ENCODE measurements at places on chromosomes 7 and 10.

DNA sequence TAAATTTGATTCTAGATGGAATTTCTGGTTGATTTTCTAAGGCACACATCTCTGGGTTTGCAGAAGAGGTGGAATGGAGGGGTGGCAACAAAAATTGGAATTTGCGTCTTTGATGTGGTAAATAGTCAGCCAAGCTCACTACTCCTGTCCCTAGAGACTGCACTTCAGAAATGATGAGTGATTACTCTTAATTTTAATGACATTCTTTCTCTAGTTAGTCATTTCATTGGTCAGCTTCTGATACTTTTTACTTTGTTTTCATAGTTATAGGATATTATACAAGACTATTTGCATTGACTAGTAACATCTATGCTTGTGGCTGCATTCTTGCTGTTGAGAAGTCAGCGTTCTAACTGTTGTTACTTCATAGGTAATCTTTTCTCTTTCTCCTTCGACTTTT is 658.3 kb downstream of the SUGCT start:
- DNase-seq: no peak

DNA sequence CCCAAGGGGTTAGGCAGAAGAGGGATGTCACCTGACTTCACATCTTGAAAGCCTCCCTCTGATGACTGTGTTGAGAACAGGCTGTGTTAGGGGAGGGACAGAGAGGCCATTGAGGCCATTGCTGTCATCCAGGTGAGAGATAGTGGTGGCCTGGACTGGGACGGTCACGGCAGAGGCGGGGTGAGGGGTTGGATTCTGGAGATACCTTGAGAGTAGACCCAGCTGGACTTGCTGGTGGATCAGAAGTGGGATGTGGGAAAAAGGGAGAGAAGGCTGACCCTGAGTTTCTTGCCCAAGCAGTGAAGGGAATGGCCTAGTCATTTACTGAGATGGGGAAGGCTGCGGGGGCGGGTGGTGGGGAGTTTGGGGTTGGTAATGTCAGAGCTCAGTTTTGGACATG is 13.6 kb downstream of the MTURN start:
- no peak for DNase-seq

DNA sequence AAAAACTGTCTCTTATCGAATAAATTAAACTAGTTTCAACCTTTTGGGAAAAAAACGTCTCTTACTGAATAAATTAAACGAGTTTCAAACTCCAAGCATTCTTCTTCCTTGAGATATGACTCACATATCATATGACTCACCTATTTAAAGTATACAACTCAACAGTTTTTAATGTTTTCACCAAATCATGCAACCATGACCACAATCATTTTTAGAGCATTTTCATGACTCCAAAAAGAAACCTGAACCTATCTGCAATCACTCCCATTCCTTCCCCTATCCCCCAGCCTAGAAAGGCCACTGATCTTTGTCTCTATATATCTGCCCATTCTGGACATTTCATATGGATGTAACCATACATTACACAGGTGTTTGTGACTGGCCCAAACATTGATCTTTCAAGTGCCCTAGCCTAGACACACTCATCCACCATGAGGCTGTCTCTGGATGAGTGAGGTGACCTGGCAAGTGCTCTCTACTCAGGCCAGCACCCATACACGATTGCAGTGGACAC is 115.3 kb downstream of the PIP4K2A start:
- DNase-seq: no peak

DNA sequence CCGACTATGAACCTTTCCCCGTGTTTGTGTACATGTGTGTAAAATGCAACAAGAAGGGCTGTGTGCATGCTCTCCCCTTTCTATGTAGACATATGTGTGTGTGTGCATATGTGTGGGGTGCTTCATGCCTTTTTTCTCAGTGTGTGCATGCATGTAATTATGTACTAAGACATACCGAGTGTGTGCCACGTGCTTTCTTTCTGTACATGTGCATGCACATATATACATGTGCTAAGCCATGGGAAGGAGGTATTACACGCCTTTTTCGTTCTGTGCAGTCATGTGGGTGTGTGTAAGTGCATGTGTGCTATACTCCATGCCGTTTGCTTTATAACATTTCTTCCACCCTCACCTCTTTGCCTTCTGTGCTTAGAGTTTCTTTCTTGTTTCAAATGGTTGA is 544.3 kb downstream of the TNS3 start:
- no peak for DNase-seq

- no peak for DNase-seq
Measured at GRCh38 chr7:145293228-145293701, 457.4 kb upstream of the TPK1 start.

- DNase-seq: no peak
Measured at GRCh38 chr10:133292919-133293809, 15.5 kb downstream of the TUBGCP2 start.

DNA sequence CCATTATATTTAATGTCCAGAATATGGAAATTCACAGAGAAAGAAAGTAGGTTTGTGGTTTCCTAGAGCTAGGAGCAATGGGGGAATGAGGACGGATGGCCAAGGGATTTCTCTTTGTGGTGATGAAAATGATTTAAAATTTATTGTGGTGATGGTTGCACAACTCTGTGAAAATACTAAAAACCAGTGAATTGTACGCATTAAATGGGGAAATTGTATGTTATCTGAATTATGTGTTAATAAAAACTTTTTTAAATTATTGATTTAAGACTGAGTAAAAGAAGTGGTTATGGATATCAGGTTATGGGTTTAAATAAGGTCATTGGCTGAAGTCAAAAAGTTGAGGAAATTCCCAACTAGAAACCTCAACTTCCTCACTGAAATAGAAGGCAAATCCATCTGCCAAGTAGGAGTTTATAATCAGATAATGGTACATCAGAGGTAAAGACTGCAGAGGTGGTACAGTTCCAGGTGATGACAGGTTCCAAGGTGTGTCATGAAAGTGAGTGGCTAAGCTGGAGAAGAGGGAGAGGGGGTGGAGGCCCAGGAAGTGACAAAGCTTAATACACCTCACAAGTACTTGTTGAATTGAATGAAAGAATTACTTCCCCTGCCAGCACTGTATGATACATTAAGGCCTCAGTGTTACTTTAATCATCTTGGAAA is 68.9 kb upstream of the CCDC71L start:
- DNase-seq: no peak

DNA sequence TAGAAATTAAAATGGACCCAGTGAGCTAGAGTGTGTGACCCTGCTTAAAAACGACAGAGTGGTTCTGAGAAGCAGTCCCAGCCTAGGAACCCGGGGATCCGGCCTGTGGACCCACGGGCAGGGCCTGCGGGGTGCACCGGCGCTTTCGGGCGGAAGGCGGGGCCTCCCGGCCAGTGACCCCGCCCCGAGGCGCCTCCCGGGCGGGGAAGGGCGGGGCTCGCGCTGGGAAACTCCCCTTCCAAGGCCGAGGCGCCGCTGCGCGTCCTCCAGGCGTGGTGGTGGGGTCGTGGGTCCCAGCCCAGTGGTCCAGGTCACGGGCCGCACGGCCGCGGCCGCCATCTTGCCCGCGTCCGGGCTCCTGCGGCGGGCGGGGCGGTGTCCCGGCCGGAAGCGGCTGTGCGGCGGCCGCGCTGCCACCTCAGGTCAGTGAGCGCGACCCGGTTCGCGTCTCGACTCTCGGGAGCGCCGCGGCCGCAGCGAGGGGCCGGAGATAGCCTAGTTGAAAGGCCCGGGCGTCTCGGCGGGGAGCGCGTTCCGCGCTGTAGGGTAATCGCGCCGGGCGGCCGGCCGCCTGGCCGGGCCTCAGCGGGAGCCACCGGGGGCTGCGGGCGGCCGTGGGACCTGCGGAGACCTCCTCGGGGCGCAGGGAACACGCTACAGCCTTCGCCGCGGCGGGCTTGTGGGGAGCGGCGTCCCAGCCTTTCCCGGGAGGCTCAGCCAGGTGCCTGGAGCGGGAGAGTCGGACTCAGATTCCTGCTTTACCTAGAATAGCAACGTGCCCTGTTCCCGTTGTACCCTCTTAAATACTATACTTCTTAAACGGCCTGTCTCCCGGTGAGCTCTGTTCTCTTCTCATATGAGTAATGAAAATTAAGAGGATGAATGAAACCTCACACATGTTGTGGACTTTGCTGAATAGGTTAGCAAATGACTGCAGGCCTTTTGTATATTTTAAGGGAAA is at the start of gene MIOS:
Gene MIOS, plus strand, starts transcription at position 234 of the 961 bp plus-strand sequence. CDS start 5,592 bp downstream, outside the sequence.
- peak; percentile 75 for DNase-seq

- no peak for DNase-seq
Measured at GRCh38 chr7:111112439-111112838, 21.5 kb downstream of the LRRN3 start.

DNA sequence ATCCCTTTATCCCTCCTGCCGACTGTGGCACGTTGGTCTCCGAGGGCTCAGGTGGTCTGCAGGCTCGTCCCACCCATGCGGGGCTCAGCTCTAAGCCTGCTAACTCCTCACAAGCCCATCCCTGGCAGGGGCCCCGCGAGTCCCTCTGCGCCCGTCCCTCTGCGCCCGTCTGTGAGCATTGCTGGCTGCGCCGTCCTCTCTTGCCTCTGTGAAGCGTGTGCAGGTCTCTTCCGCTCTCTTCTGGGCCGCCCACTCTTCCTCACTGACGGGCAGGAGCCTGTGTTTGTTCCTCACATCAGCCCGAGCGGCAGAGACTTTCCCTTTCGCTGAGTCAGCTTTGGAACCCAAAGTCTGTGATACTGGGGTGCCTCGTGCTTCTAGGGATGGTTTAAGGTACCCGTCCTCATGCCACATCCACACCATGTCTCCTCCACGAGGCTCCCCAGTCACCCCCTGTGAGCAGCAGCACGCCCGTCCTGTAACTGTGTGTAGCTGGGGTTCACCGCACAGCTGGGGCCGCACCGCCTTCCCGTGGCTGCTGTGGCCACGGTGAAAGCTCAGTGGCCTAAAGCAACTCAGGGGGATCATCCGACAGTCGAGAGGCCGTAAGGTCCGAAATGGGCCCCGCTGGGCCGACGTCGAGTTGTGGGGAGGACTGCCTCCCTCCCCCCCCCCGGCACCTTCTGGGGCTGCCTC is 35.5 kb downstream of the ADGRA1 start:
- no peak for DNase-seq

GRCh38 chr7:129980667-129981066 is 27.9 kb upstream of the UBE2H start:
- DNase-seq: no peak

DNA sequence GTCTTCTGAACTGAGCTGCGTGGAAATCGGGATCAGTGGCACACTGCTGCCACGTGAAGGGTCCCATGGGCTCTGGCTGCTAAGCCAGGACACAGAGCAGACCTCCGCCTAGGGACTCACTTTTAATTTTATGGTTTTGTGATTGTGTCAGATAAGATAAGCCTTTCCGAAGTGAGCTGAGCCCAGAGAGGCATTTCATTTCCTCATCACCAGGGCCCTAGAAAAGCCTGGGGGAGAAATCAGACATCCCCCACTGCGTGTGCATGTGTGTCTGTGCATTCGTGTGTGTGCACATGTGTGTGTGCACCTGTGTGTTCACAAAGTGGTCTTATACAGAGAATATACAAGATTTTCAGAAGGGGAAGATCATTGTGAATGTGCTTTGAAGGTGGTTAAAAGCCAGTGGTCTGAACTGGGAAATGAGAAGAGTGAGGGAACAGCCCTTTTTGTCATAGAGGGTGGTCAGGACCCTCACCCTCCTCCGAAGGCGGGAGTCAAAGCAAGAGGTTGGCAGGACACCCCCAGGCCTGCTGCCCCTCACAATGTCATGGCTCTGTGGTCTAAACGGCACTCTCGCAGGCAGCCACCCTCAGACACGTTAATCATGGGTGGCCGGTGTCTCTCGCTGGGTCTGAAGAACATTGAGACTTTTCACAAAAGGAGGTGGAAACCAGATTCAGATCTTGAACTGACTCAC is 176.1 kb upstream of the PFKP start:
- DNase-seq: no peak

DNA sequence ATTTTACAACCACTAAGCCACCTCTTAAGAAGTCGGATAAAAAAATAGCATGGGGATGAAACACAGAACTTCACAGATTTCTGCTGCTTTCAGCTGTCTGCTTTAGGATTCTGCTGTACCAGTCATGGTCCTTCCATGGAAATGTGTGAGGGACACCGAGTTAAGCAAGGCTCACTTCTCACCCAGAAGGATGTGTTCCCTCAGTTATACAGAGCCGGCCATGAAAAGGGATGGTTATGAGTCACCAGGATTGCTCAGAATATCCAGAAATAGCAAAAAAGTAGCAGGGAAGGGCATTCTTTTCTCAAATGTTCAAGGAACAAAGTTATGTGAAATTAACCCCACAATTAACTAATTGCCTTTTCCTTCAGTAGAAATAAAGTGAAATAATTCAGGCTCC is 124.4 kb downstream of the AMPH start:
- no peak for DNase-seq

DNA sequence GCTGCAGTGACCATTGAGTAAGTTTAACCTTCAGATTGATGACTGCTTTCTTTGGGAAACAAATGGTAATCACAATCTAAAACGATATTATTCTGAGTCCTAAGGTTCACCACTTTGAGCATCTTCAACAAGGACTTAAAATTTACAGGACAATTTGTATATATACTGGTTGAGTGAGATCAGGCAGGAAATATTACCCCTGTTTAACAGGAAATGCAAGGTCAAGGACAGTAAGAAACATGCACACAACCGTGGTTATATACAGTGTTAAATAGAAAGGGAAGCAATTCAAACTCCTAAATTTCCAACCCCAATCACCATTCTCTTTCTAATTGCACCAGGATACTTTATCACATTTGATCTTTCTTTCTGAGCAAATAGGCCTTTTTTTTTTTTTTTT is 96.1 kb downstream of the ZNF277 start:
- DNase-seq: no peak

DNA sequence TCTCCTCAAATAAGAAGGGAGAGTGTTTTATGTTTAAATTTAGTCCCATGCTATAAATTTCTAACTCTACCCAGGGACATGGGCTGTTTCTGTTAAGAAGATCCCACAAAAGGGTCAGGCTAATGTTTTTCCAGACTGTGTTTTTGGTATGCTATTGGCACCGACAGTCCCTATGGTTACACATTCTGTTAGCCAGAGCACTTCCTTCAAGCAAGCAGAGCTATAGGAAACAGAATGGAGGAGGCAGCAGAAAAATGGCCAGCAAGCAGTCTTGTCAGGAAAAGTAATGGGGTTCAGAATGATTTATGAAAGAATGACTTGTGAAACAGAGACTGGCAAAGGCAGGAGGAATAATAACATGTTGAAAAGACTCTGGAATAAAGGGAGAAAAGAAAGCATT is 44.8 kb upstream of the PHYHIPL start:
- no peak for DNase-seq

GRCh38 chr7:42746214-42746613 is 165.7 kb downstream of the C7orf25 start:
- DNase-seq: no peak

DNA sequence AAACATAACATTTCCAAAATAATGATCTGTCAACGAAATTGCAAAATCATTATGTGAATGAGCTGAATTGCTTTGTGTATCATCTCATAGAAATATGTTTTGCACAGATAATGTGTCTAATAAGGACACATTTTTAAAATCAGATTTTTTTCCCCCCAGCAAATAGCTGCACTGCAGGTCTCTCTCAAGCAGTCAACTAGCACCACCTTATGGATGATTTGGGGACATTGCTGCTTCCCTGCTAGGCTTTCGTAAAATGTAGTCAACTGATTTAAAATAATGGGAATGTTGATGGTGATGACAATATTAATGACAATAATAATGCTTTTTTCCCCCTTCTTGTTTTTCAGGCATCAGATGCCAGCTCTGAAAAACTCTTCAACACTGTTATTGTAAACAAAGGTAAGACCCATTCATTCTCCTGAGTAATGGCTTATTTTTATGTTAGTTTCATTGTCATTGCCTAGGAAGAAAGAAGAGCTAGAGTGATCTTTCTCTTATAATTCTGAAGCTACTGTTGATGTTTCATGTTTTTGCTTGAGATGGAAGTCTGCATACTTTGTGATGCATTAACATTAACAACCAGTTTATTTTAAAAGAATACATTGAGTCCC is 433.6 kb upstream of the GALNT17 start:
- DNase-seq: no peak

- DNase-seq: no peak
Measured at GRCh38 chr7:48617993-48618392, 306.4 kb upstream of the CDC14C start.

Data from stimulated activated CD4-positive, alpha-beta T cell treated with anti-CD3 and anti-CD28 coated beads, TNF-alpha, amount 100 ng/mL, for 4 hours (primary cell).